H1 (cell line): ENCODE measurements at places on chromosomes 13 and 19.

- no peak for DNase-seq
These were observed 9.3 kb upstream of the CEACAM3 start for GRCh38 chr19:41787055-41787454.

DNA sequence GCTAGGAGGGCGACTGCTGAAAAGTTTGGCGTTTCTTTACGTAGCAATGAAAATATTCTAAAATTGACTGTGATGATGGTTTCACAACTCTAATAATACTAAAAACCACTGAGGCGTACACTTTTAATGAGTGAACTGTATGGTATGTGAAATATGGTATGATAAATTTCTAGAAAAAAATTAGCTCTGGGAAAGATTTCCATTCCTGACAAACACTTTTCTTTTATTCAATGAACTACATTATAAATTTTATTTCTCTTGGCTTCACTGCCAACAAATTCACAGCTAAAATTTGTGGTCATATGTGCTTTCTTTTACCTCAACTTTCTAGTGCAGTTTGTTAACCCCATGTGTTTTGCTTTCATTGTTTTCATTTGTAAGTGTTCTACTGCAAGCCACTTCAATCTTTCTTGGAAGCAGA, 11.1 kb downstream of the ZC3H13 start:
- no peak for DNase-seq

DNA sequence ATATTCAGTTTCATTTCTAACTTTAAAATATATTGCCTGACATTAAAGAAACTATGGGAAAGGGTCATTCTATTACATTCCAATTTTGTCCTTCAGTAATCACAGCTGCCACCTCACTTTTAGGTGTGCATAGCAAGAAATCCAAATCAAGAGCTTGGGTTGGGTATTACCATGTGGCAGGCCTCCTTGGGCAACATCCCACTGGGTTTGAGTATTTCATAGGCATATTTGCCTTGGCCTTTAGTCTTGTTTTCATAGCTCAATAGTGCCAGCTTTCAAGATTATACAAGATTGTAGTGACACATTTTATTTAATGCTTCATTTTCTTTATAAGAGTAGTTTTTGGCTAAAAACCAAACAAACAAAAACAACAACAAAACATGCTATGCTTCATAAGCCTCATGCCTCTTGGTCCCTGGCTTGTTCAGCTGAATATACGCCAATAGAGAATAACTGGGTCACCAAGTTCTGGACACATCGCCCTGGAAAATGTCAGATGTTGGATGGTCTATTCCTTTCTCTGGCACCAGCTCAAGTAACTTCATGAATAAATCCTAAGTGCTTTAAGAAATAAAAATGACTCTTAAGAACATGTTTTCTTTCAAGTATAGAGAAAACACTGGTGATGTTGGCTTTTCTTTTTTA, 167.4 kb upstream of the STARD13 start:
- DNase-seq, result no peak

DNA sequence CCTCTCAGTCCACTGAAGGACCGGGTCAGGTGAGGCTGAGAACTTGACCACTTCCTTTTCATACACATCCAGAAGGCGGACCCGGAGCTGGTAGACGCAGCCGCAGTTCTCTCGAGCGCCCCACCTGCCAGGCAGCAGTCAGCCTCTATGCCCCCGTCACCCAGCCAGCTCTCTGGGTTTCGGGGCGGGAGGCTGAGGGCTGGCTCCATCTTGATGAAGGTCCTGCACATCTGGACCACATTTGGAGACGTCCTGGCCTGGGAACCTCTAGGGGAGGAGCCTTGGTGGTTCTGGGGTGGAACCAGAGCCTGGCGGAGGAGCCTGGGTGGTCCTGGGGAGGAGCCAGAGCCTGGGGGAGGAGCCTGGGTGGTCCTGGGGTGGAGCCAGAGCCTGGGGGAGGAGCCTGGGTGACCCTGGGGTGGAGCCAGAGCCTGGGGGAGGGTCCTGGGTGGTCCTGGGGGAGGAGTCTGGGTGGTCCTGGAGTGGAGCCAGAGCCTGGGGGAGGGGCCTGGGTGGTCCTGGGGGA, 14.3 kb downstream of the MRPS12 start:
- no peak for DNase-seq

DNA sequence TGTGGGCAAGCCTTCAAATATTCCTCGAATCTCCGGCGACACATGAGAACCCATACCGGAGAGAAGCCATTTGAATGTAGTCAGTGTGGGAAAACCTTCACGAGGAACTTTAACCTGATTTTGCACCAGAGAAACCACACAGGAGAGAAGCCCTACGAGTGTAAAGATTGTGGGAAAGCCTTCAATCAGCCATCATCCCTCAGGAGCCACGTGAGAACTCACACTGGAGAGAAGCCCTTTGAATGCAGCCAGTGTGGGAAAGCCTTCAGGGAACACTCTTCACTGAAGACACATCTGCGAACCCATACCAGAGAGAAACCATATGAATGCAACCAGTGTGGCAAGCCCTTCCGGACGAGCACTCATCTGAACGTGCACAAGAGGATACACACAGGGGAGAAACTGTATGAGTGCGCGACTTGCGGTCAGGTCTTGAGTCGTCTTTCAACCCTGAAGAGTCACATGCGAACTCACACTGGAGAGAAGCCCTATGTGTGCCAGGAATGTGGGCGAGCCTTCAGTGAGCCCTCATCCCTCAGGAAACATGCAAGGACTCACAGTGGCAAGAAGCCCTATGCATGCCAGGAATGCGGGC, 28.8 kb downstream of the ZNF333 start:
- DNase-seq, result no peak

DNA sequence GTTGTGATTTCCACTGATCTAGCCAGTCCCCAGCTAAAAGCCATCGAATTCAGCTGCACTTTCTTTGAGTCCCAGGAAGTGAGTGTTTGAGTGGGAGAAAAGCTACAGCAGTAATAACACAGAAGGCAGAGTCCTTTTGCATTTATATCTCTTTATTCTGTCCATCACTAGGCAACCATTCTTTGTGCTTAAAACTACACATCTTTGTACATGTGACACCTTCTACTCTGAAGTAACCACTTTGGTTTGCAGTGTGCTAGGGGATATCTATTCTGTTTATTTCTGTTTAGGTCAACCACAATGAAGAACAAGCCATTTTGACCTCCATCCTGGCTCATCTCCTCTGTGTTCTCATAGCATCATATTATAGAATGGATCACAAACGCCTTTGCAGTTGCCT, 226.0 kb upstream of the SERP2 start:
- no peak for DNase-seq

DNA sequence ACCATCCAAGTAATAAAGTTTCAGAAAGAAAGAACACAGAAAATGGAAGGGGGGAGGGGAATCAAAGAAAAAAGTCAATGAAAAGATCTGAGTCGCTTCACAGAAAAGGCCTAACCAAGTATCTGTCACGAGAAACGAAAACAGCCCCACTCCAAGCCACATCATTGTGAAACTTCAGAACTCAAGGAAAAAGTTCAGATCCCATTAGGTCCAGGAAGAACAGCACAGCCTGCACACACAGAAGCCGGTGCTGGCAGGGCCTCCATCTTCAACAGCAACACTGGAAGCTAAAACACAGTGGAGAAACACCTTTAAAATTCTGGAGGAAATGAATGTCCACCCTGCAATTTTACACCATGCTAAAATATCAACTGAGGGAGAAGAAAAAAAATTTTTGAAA, 8.0 kb downstream of the STK24 start:
- DNase-seq, result no peak

DNA sequence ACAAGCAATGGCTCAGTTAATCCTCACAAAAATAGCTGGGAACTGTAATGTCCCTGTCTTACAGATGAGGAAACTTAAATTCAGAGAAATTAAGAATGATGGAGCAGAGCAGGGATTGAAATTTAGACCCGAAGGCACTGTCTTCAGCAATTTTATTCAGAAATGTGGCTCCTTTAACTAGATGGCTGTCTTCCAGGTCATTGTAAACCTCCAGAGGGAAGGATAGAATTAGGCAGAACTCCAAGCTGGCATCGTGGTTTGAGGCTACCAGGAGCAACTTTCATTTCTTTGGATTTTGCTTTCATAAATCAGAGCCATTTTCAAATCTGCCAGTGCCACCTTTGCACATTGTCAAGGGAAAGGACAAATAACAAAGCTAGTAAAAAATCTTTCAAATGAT, 339.0 kb downstream of the DCT start:
- DNase-seq, result no peak

DNA sequence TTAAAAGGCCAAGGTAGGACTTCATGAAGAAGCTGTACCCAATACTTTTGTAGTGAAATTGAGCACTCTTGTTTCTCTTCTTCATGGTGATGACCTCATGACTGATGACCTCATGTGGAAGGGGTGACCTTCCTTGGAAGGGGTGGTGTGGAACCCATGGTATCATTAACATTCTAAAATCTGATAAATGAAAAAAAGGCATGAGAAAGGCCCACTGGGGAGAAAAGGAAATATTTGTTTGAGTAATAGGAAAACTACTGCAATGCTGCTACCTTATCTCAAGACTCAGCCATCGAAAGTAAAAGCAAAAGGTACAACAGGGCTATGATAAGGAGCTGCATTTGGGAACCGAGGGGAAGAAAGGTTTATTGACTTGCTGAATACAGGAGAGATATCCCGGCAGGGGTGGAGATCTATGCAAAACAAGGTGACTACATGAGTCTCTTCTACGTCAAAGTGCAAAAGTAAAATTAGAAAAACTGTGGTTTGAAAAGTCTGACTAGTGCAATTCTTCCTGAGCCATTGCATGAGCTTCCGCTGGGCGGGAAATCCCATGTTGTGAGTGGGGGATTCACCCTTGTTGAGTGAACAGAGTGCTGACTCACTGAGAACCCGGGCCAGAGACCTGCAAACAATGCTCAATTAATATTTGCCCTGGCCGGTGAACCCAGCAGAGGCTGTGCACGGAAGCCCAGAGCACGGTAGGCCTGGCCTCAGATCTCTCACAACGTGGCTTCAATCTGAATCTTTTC, 138.9 kb upstream of the RFC3 start:
- no peak for DNase-seq
